ENCODE measurements at places on chromosomes 2 and 18. TPM values are rescaled to one million over a fixed set of nuclear protein-coding genes. Genes with fewer than 3 reads are reported as not detected.

The SETBP1 gene
- 3.6 TPM for total RNA-seq

The FAP gene
- total RNA-seq = 143 TPM

The B3GNT7 gene
- 0.33 TPM for total RNA-seq

The ABCG8 gene
- total RNA-seq = not detected
